Central memory CD8-positive, alpha-beta T cell (primary cell): ENCODE measurements at places on chromosomes 11 and 22.

DNA sequence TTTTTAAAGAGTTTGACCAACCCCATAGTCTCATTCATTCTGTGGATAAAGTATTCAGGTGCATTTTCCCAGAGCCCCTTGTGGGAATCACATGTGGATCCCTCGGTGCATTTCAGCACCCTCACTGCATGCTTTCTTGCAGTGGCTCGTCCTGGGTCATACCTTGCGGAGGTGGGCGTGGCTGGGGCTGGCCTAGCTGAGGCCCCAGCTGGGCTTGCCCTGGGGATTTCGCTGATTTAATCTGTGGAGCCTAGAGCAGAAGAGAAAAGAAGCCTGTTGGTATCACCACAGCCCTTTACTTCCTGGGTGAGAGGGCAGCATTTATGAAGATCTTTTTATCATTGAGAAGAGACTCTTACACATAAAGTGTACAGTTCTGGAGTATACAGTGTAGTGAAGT is 53.1 kb downstream of the FBXO7 start:
- no peak for DNase-seq

DNA sequence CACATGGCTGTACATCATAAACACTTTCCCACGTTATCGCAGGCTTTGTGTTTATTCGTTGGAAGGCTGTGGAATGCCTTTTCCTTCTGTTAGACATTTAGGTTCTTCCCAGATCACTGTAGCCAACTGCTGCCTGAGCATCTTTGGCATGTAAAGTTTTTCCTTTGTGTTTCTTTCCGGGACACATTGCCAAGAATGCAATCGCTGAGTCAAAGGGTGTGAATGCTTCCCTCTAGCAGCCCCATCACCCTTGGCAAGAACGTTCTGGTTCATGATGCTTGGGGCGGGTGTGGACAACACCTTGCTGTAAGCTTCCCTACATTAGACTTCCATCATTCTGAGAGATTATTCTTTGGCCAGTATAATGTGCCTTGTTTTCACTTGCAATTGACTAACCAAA is 136.2 kb downstream of the OSBP2 start:
- no peak for DNase-seq

DNA sequence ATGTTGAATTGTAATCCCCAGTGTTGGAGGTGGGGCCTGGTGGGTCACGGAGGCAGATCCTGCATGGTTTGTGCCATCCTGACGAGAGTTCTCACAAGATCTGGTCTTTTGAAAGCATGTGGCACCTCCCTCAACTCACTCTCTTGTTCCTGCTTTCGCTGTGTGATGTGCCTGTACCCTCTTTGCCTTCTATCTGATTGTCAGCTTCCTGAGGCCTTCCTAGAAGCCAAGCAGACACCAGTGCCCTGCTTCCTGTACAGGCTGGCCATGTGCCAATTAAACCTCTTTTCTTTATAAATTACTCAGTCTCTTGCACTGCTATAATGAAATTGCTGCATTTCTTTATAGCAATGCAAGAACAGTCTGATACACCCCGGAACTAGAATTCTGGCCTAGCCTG is 13.1 kb downstream of the PTPN5 start:
- DNase-seq = no peak

DNA sequence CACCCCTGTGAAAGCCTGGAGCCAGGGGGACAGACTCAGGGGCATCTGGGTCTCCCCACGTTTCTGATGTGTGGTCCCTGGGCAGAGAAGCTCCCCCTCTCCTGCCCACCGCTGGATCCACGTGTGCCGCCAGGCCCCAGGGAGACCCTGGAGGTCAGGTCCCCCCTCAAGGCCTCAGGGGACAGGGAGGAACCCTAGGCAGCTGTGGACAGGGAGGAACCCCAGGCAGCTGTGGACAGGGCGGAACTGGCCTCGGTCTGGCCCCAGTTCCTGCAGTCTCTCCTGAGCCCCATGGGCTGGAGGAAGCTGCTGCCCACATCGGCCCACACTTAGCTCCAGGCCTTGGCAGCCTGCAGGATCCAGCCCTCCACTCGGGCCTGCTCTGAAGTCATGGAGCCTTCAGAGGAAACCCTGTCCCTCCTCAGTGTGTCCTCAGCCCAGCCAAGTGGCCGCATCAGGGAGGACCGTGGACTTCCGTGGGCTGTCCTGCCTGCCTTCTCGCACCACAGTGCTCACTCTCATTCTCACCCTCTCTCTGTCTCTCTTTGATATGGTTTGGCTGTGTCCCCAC is 127.7 kb downstream of the BRD1 start:
- no peak for DNase-seq

DNA sequence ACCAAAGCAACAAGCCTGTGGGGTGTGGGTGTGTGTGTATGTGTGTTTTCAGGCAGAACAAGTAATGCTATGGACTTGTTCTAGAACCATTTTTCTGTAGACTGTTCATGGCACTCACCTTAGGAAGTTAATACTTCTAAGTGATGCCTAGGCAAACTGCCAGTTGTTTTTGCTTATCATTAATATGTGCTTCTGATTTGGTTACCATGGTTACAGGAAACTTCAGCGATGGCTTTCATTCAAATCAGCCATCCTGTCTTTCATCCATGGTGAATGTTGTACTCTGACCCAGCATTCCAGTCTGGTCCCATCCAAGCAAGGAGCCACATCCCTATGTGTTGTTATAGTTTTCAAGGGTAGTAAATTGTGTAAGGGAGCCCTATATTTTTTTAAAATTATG is 49.8 kb upstream of the ARHGAP20 start:
- no peak for DNase-seq

DNA sequence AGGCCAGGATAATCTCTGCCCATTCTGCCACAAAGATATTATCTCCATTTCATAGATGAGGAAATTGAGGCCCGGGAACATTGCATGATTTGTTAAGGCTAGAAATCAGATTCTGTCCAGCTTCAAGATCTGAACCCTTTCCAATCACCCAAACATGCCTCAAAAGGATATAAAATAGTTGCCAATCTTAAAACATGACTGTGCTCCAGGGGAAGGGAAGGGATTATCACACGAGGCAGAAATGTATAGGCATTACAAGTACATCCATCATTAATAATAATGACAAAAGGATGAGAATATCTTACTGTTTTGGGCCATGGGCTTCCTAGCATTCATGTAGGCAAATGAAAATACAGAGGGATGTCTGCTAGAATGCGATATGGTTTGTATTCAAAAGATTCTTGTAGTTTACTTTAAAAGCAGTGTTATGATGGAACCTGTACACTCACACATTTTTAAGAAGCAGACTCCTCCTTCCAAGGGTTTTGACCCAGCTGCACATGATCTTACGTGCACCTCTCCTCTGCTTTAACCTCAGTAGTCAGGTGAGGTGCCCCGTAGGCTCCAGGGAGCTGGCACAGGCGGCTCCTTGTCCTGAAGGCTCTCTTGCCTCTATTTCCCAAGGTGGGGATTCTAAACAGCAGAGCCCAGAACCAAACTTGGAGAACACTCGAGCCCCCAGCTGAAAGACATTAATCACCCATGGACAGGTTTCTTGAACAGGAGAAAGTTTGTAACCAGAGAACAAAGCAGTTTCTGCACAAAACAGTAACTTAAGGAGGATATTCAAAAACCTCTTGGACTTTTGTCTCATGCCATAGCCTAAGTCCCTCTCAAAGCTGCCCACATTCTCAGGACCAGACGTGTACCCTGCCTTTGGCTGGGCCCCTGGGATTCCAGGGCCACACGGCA is 36.0 kb downstream of the PARVA start:
- no peak for DNase-seq

- DNase-seq = no peak
These were observed 12.4 kb downstream of the ADM start for GRCh38 chr11:10317151-10317755.

GRCh38 chr11:65767406-65767805 is 13.4 kb downstream of the AP5B1 start:
- DNase-seq = no peak

DNA sequence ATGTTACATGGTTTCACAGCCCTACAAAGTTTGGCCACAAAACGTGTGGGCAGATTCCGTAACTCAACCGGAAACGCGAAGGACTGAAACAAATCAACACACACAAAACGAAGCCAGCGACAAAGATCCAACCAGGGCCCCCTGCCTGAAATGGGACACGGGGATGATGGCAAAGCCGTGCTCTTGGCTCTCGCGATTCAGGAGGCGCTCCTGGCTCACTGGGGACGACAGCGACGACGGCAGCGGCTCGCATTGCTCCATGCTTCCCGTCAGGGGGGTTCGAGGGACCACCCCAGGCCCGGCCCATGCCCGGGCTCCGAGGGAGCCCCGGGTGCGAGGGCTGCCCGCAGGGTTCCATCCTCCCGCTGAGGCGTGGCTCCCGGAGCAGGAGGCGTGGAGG is 4786.8 kb upstream of the OR11H1 start:
- DNase-seq = no peak

DNA sequence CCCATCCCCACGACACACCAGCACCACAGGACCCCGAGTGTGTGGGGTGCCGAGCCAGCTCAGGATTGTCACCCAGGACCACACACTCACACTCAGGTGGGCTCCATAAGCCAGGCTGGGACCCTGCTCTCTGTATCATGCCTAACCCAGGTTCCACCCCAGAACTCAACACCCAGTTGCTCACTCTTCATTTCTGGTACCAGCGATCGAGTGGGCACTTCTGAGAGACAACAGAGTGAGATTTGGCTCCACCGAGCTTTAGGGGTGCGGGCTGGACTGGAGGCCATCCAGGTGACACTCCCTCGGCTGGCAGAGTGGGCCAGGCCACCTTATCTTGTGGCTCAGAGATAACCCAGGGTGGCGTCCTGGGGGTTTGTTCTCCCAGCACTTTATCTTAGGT is 1323.8 kb downstream of the BRD1 start:
- no peak for DNase-seq

GRCh38 chr11:45935349-45936064 is 13.1 kb downstream of the LARGE2 start:
- no peak for DNase-seq

- DNase-seq = no peak
These were observed 7.8 kb downstream of the IL18BP start for GRCh38 chr11:72006309-72007088.

GRCh38 chr22:35306350-35306967 is 6.8 kb downstream of the TOM1 start:
- peak; percentile 27 for DNase-seq

DNA sequence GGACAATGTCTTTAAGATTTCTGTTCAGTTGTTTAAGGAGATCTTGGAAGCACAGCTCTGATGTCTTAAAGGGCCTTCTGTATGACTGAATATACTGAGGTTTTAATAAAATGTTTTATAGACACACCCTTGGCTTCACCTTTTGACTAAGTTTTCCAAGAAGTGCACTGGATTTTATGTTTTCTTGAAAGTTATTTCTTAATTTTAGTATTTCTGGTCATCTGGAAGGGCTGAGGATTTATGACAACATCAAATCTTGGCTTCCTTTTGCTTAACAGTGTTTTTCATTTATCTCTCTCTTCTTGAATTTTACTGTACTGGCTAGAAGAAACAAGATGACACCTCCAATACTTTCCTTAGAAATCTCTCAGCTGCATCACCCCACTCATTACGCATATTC is 2423.4 kb downstream of the LRRC4C start:
- no peak for DNase-seq

- DNase-seq = no peak
These were observed at the start of gene MDK for GRCh38 chr11:46381048-46381818. TSS of gene MDK (plus strand) at chr11:46381669. CDS start at chr11:46382058, 389 bp downstream.

GRCh38 chr22:30284666-30285065 is 4.6 kb downstream of the CASTOR1 start:
- DNase-seq = no peak

- no peak for DNase-seq
These were observed 6.8 kb upstream of the WDR74 start for GRCh38 chr11:62846177-62846576.

DNA sequence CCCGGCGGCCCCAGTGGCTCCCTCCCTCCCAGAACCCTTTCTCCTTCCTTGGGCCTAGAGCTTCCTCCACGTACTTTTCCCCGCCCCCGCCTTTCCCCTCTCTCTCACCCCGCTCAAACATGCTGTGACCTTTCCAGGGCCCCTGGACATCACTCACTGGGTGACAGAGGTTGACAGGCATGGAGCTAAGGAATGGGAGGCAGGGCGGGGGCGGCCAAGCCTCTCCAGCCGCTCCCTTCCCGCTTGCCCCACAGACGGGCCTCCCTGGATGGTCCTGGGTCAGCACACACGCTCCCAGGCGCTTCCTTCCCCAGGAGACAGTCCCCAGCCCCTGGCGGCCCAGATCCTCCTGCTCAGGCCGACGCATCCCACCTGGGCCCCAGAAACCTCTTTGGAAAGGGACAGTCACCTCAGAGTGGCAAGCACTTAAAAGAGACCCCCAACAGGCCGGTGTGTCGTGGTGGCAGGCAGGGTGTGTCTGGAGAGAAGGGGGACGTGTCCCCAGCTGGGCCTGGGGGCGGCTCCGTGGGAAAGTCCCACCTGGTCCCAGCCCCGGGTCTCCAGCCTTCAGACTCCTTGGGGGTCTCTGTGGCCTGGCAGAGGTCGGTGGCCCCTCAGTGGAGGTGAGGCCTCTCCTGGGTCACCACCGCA is 8.8 kb downstream of the H19 start:
- DNase-seq = no peak

DNA sequence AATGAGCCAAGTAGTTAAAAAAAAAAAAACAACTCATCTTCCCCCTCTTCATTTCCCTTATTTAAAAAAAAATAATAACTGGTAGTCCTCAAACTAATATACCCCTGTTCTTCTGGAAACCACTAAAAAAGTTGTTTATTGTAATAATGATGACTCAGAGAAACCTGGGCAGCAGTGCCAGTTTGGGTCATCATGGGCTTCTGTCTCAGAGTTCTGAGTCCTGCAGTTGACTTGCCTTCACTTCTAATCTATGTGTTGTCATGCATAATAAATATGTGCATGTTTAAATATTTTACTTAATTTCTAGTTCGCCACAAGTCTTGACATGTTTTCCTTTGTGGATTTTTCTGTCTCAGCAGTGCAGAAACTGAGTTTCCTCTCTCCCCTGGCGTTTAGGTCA is 46.8 kb downstream of the PPP2R1B start:
- DNase-seq = no peak

GRCh38 chr11:134101282-134101681 is 32.4 kb downstream of the JAM3 start:
- DNase-seq = no peak

- no peak for DNase-seq
These were observed 13.3 kb downstream of the ASCL2 start for GRCh38 chr11:2256951-2257700.

GRCh38 chr11:101470419-101470818 is 113.4 kb downstream of the TRPC6 start:
- no peak for DNase-seq

GRCh38 chr11:103035791-103036434 is 56.0 kb downstream of the DCUN1D5 start:
- DNase-seq = peak; percentile 42

DNA sequence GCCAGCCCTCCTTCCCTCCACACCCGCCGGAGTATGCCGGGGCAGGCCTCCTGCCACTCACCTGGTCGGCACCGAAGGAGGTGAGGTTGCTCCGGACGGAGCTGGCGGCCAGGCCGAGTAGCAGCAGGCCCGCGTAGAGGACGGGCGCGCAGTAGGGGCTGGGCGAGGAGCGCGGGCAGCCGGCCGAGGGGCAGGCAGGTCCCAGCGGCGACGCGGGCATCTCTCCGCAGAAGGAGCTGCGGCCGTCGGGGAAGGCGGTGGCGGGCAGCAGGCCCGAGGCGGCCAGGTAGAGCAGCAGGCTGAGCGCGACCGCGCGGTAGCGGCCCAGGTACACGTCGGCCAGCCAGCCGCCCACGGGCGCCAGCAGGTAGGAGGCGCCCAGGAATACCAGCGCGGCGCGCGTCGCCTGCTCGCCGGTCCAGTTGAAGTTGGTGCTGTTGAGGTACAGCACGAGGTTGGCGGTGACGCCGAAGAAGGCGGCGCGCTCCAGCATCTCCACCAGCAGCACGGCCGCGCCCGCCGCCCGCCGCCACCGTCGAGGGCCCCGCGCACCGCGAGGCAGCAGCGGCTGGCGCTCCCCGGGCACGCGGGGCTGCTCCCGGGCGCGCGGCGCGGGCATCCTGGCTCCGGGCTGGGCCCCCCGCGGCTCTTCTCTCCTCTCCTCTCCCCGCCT is 907 bp downstream of the SLC15A3 start:
- no peak for DNase-seq
